ENCODE measurements at places on chromosomes 2 and 18.

DNA sequence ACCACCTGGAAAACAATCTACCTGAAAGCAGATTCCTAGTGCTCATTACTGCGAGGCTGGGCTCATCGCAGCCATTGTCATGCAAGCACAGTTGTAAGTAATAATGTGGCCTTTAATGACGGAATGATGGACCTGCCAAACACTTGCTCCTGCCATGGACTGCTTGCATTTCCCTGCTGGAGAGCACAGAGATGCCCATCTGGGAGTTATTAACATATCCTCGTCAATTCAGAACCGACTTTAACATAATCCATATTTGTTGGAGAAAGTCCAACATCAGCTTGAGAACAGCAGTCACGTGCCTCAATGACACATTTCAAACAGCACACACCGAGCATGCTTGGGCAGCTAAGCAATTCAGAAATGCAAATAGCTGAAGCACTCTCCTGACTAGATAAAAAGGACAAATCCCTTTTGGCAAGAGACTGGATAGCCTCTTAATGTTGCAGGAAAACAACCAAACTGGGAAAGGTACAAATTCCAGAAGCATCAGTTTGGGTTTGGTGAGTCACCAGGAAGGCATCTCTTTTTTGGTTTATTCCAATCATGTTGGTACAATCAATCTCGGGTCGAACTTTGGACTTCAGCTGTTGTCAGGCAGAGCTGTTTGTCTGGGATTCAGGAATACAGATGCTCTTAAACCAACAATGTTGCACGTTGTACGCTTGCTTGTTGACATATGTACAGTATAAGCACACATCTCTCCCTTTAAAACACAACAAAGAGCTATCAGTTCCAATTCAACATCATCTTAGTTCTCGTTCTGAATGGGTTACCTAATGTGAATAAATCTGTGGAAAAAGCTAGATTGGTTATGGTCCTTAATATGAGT is 395.8 kb downstream of the LNPK start:
- no peak for DNase-seq

GRCh38 chr2:235690082-235690808 is 196.4 kb downstream of the AGAP1 start:
- DNase-seq, result no peak

DNA sequence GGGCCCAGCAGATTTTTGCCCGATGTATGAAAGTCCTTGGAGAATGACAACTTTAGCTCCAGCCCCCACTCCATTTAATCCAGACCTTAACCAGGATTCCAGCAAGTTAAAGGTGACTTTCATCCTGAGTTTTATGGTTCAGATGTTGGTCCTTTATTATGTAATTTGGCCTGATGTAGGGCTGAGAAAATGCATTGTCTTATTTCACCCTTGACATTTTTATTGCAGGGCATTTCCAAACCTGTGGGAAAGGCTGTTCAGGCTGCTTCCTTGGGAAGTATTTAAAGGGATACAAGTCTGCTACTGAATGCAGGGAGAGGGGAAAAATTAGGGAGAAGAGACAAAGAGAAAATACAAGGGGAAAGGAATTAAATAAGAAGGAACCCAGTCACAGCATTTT is 48.8 kb downstream of the ASB1 start:
- no peak for DNase-seq

GRCh38 chr2:239429473-239430350 is 28.9 kb upstream of the HDAC4 start:
- DNase-seq, result no peak

- DNase-seq, result no peak
Observed at GRCh38 chr2:113791697-113792590, 35.5 kb upstream of the SLC35F5 start.

GRCh38 chr2:182904844-182905243 is 38.4 kb upstream of the FRZB start:
- DNase-seq, result no peak

GRCh38 chr18:63297687-63298399 is 21.7 kb downstream of the BCL2 start:
- peak; percentile 26 for DNase-seq

GRCh38 chr2:187129868-187130267 is 280.9 kb upstream of the ZSWIM2 start:
- DNase-seq, result no peak

DNA sequence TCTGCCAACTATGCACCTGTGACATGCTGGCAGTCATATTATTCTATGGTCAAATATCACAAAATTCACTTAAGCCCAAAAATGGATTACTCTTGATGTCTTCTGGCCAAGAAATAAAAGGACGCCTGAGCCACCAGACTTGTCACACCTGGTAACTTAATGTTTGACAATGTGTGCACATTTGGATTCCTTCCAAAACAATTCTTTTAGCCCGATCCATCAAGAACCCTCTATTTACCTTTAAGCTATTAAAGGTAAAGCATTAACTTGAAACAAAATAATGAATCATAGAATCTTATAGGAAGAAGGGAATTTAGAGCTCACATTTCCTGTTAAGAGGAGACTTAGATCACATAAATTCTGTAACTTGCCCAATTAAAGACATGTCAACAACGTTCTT is 46.5 kb upstream of the NFU1 start:
- DNase-seq, result no peak

GRCh38 chr2:43318791-43319190 is 92.4 kb upstream of the ZFP36L2 start:
- DNase-seq, result no peak

- no peak for DNase-seq
Observed at GRCh38 chr2:205872716-205873115, 190.4 kb downstream of the NRP2 start.

GRCh38 chr2:9095690-9096089 is 92.2 kb upstream of the MBOAT2 start:
- DNase-seq, result peak; percentile 21

GRCh38 chr2:5507367-5507766 is 184.8 kb upstream of the SOX11 start:
- DNase-seq, result no peak

DNA sequence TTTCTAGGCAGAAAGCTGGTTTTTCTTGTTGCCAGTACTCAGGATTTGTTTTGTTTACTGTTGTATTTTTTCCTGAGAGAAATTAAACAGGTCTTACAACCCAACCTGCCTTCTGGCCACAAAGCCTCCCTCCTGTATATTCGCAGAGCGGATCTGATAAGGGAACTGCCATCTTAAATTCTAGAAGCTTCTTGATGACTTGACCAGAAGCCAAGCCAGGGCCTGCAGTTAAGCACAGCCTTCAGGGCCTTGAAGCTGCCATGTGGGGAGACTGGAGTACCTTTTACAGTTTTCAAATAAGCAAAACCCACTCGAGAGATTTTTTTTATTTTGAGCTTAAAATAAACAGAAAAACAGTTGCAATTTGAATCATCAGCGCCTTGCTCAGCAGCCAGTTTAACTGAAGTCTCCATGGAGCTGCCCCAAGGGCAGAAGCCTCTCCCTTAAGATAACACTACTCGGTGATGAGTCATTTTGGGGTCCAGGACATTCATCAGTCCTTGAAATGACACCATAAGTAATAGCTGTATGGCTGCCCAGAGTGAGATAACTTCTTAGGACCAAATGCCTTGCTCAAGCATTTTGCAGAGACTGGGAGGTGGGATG is 51.5 kb upstream of the PHLPP1 start:
- DNase-seq, result no peak

DNA sequence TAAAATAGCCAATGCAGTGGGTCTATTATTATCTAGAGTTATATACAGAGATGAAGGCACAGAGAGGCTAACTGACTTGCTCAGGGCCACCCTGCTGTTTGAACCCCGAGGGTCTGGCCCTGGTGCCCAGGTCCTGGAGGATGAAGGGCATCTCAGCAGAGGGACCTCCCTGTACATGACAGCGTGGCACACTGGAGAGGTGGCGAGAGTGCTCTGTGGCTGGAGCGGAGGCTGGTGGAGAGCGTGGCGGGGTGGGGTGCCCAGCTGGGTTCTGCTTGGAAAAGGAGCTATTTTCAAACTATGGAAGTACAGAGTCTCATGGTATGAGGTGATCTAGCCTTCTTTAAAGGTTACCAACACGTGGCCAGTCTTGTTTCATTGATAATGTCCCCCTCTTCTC is 35.8 kb downstream of the GREB1 start:
- no peak for DNase-seq

- no peak for DNase-seq
Observed at GRCh38 chr2:235934059-235934773, 234.0 kb downstream of the GBX2 start.

DNA sequence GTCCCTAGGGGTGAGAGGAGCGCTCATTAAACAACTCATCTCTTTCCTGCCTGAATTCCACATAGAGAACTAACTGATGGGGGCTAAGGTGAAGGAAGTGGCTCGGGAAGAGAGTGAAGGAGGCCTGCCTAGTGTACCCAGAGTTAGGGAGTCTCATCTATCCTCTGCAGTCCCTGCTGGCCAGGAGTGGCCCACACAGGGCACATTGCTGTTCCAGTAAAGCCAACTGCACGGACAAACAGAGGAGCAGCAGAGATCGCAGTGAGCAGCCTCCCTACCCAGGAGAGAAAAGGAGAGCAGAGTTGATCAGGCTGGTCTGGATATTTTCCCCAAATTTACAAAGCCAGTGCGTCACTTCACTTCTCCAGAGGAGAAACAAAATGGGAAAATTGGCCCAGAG is 16.9 kb upstream of the FN1 start:
- no peak for DNase-seq

GRCh38 chr2:199862788-199863187 is 11.8 kb upstream of the FTCDNL1 start:
- no peak for DNase-seq

GRCh38 chr2:164717000-164717803 is 95.9 kb upstream of the GRB14 start:
- peak; percentile 21 for DNase-seq

GRCh38 chr2:197813093-197813787 is 8.8 kb downstream of the PLCL1 start:
- no peak for DNase-seq

- no peak for DNase-seq
Observed at GRCh38 chr2:61887717-61888266, 664 bp downstream of the CCT4 start.

- DNase-seq, result no peak
Observed at GRCh38 chr2:50991602-50992001, 40.3 kb downstream of the NRXN1 start.

DNA sequence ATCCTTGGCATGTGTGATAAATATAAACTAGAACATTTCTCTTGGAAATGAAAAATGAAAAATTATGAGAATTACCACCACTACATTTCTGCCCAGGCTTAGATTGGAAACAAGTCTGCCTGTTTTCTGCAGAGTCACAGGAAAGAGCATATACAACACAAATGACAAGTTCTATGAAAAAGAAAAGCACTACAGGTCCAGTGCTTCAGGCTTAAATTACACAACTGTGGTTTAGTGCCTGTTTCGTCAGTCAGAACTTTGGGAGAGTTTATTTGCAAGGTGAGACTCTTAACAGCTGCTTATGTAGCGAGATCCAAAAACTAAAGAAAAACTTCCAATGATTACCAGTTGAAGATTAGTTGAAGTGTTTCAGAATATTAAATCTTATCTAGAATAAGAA is 68.9 kb downstream of the RTN4 start:
- no peak for DNase-seq

- DNase-seq, result no peak
Observed at GRCh38 chr2:60453301-60453700, 100.2 kb downstream of the BCL11A start.

GRCh38 chr18:74625157-74625556 is 27.5 kb downstream of the ZNF407 start:
- DNase-seq, result no peak

- DNase-seq, result no peak
Observed at GRCh38 chr2:75522543-75523312, 38.0 kb downstream of the EVA1A start.

DNA sequence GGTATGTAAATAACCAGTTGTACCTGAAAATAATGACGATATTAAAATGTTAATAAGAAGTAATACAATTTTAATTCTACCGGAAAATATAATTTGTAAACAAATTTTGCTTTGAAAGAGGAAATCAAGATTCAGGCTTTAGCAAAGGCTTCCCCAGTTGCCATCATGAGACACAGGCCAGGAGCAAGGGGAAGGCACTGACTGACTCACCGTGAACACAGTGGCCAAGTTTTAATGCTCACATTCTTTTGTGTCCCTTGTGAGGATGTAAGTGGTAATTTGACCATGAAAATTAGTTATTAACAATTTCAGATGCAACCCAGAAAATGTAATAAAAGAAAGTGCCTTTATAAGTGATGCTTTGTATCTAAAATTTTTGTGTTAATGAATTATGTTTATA is 164.1 kb downstream of the GREB1L start:
- DNase-seq, result no peak

Data from hippocampal formation (tissue), 2 donors.